ENCODE measurements at places on chromosomes 4 and X.

GRCh38 chr4:3196670-3197359 is 52.1 kb upstream of the MSANTD1 start:
- no peak for DNase-seq

GRCh38 chr4:172042714-172043114 is 229.5 kb downstream of the GALNTL6 start:
- DNase-seq = no peak

GRCh38 chr4:112145326-112145789 is at the start of gene FAM241A:
Gene FAM241A, plus strand, starts transcription at chr4:112145454. Its CDS starts 127 bp downstream, at chr4:112145581.
- peak; percentile 92 for DNase-seq

DNA sequence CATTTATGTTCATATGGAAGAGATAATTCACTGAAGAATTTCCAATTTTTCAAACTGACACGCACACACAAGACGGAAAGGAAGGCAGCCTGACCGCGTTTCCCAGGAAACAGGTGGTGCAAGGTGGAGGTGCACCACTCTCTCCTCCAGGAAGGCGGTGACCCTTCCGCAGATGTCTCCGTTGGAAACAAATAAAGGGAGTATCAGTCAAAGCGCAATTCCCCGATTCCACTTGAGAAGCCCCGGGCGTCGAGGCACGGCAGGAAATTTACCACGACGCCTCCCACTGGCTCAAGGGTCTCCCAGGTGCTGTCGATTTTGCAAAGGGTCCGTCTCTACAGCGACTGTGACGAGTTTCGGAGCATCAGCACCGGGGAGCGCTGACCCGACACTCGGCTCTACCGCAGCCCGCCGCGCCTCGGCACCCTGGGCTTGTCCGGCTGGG is 770 bp upstream of the TIGD2 start:
- no peak for DNase-seq

DNA sequence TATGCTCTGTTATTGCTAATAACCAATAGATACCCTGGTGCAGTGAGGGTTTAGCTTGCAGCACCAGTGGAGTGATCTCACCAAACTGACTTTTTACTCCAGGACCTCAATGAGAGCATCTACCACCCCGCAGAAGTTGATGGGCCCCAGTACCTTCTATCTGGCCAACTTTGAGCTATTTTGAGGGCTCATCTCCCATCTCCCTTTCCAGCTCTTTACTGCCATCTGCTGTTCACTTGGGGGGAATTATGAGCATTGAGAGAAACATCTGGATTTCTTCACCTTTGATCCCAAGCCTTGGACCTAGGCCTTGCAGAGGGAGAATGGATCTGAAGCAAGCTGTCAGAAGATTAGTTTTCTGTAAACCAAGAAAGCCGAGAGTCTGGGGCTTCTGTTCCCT is 143.6 kb downstream of the TMEM164 start:
- peak; percentile 15 for DNase-seq

DNA sequence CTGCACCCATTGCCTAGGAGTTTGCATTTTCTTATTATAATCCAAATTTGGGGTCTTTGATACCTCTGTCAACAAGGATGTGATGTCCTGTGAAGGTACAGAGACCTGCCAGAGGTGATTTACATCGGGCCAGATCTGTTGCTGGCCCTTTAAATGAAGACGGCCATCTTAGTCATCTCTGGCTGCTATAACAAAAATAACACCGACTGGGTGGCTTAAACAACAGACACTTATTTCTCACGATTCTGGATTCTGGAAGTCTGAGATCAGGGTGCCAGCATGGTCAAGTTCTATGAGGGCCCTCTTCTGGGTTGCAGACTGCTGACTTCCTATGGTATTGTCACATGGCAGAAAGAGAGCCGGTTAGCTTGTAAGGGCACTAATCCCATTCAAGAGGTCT is 75.7 kb downstream of the F11 start:
- DNase-seq = no peak

DNA sequence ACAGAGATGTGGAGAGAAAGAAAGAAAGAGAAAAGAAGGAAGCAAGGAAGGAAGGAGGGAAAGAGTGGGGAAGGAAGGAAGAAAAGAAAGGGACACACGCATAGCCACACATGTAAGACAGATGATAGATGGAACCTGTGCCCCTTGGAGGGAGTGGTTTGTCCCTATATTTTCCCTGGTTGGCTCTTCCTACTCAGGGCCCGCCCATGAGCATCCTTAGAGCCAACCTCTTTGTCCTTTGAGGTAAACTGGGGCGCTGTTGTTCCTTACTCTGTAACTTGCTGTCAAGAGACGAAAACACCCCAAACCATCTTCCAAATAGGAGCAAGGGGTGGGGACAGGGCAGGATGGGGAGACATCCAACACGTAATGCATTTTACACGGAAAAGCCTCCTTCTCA is 220.9 kb downstream of the MAML3 start:
- DNase-seq = no peak

GRCh38 chr4:52367282-52367830 is 291.7 kb downstream of the USP46 start:
- no peak for DNase-seq

- DNase-seq = peak; percentile 10
These were observed 113.7 kb upstream of the NEXMIF start for GRCh38 chrX:75038925-75039324.

Measured in stimulated activated naive CD8-positive, alpha-beta T cell treated with anti-CD3 and anti-CD28 coated beads, Interleukin-15, amount 100 ng/mL, for 72 hours (primary cell).